MCF 10A (cell line): ENCODE measurements at places on chromosomes 5 and 9.

GRCh38 chr9:16871336-16872151 lies 1.1 kb upstream of the BNC2 start:
- no peaks in the 10 kb centered on the region for H3K36me3 ChIP-seq
- peak overlapping the region; percentile 39 for H3K27ac ChIP-seq
- no peaks in the 10 kb centered on the region for H3K27me3 ChIP-seq
- H3K4me1 ChIP-seq = peaks cover 5% of the 10 kb centered on the region
- peak overlapping the region; percentile 81 for H3K4me3 ChIP-seq

- H3K4me3 ChIP-seq = no peak overlapping the region
- H3K4me1 ChIP-seq = no peaks in the 10 kb centered on the region
- no peaks in the 10 kb centered on the region for H3K27me3 ChIP-seq
- no peak for DNase-seq
These were observed 62.0 kb downstream of the MTX3 start for GRCh38 chr5:79929095-79929494.

DNA sequence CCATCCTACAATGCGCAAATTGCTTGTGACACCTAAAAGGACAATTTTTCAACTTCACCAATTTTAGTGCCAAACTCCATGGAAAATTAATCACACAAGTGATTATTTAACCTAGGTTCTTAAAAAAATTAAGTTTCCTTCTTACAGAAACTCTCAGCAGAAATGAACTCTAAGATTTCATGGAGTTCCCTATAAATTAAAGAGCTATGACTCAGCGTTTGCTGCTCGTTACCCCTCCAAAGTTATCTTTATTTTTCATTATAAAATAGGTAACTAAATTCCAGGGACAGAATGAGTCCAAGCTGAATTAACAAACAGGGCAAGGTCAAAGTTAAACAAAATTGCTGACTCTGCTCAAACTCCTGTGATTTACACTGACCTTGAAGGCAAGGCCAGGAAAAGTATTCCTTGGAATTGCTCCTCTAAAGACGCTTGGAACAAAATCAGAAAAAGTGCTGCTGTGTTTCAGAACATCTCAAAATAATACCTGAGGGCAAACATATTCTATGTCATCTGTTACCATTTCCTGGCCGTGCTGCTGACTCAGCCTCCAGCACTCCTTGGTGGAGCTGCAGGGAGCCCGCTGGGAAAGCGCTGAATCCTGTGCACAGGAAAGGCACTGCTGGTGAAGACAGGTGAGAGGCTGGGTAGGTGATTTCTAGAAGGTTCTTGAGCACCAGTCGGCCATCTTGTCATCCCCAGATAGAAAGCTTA lies 2.5 kb upstream of the CMBL start:
- no peaks in the 10 kb centered on the region for H3K36me3 ChIP-seq
- peaks cover 40% of the 10 kb centered on the region for H3K4me1 ChIP-seq
- H3K27me3 ChIP-seq = no peaks in the 10 kb centered on the region
- H3K4me3 ChIP-seq = peak overlapping the region; percentile 36
- DNase-seq = peak; percentile 94
- H3K27ac ChIP-seq = peak overlapping the region; percentile 91

- H3K36me3 ChIP-seq = no peaks in the 10 kb centered on the region
- H3K27me3 ChIP-seq = no peaks in the 10 kb centered on the region
- H3K4me3 ChIP-seq = no peak overlapping the region
- no peak for DNase-seq
- H3K27ac ChIP-seq = no peak overlapping the region
These were observed 41.7 kb downstream of the SEMA6A start for GRCh38 chr5:116532762-116533525.

DNA sequence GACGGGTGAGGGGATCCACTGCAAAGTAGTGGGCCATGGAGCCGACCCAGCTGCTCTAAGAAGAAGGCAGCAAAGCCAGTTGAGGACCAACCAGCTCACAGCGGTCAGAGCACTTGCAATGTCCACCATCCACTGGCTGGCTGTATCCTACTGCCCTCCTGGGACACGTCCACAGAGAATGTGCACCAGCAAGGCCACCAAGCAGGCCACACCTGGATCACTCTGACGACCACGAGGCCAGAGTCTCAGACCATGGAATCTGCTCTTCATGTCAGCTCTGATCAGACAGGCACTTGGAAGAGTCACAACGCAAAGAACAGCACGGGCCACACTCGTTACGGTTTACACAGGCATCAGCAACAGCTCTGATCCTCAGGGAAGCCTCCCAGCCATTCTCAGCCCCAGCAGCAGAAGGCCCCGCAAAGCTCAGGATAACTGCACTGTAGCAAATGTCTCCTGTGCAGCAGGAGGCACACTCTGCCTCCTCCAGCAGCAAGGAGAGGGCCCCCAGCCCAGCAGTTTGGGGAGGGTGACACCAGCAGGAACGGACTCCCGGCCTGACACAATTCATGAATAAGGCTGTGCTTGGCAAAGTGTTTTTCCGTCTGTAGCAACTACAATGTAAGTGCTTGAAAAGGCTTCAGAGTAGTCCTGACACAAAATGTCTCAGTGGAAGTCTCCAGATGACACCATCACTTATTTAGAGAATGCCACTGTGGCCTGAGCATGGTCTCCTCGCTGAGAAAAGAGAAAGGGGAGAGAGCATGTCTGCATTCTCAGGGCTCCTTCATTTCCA lies 15.7 kb downstream of the SEMA4D start:
- H3K4me1 ChIP-seq = no peaks in the 10 kb centered on the region
- H3K4me3 ChIP-seq = no peak overlapping the region
- H3K27ac ChIP-seq = no peak overlapping the region
- H3K27me3 ChIP-seq = no peaks in the 10 kb centered on the region
- no peak for DNase-seq

DNA sequence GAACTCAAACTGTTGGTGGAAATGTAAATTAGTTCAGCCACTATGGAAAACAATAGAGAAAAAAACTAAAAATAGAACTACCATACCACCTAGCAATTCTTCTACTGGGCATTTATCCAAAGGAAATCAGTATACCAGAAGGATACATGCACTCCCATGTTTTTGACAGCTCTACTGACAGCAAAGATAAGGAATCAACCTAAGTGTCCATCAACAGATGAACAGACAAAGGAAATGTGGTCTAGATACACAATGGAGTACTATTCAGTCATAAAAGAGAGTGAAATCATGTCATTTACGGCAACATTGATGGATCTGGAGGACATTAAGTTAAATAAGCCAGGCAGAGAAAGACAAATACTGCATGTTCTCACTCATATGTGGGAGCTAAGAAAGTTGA lies 21.8 kb upstream of the C9orf40 start:
- DNase-seq = no peak
- H3K36me3 ChIP-seq = peaks cover 22% of the 10 kb centered on the region
- H3K4me1 ChIP-seq = no peaks in the 10 kb centered on the region
- no peak overlapping the region for H3K27ac ChIP-seq
- no peaks in the 10 kb centered on the region for H3K27me3 ChIP-seq

DNA sequence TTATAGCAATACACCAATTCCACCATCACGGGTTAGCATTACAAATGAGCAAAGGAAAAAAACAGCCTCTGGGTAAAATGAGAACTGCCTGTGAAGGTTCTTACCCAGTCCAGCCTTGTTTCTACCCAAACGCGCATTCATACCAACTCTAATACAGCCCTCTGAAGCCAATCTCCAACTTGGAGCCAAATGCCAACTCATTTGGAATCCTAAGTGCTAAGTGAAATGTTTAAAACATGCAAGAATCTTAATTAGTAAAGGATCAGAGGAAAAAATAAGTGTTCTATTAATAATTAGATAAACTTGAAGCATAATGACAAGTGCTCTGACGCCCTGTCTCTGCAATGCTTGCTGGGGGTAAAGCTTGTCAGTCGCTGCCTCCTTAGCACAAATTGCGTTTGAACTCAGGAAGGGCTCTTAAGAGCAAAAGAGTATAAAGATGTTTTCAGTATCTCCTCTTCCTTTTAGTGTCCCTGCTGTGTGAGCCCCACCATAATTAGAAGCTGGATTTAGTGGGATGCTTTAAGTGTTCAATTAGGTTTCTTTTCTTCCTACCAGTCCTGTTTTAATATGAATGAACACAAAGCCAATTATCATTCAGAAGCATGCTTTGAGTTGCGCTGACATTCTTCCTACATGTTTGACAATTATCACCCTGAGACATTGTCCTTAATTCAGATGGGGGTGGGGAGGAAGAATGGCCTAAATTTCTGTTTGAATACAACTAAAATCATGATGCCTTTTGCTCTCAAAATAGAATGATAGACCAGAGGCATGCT lies 537.6 kb downstream of the DTWD2 start:
- H3K27ac ChIP-seq = no peak overlapping the region
- H3K4me3 ChIP-seq = no peak overlapping the region

DNA sequence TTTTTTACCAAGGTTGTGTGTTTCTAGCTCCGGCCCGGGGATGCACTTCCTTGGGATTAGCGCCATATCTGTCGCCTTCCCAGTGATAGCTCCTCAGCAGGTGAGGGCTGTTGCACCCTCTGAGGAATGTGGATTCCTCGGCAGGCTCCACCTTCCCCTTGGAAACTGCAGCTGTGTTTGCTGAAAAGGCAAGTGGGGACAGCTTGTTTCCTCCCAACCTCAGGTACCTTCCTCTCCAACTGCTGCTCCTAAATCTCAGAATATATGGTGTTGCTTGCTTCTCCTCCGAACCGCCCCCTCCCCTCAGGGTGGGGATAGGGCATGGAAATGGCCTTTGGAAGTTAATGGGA lies 1.3 kb downstream of the SLC1A1 start:
- no peak for DNase-seq
- H3K27ac ChIP-seq = no peak overlapping the region
- H3K4me1 ChIP-seq = no peaks in the 10 kb centered on the region
- no peaks in the 10 kb centered on the region for H3K36me3 ChIP-seq

DNA sequence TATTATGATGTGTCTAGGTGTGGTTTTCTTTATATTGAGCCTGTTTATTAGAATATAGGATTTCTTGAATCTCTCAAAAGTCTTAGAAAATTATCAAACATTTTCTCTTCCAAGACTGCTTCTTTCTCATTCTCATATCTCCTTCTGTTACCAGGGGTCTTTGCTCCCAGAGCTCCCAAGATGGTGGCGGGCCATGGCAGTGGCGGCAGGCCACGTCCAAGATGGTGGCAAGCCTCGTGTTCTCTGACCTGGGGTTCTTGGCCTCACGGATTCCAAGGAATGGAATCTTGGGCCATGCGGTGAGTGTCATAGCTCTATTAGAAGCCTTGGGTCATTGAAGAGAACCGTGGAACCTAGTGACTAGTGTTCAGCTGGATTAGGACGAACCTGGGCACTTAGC lies 248.9 kb downstream of the SMARCA2 start:
- DNase-seq = no peak
- no peak overlapping the region for H3K27ac ChIP-seq
- peaks cover 8% of the 10 kb centered on the region for H3K4me1 ChIP-seq

DNA sequence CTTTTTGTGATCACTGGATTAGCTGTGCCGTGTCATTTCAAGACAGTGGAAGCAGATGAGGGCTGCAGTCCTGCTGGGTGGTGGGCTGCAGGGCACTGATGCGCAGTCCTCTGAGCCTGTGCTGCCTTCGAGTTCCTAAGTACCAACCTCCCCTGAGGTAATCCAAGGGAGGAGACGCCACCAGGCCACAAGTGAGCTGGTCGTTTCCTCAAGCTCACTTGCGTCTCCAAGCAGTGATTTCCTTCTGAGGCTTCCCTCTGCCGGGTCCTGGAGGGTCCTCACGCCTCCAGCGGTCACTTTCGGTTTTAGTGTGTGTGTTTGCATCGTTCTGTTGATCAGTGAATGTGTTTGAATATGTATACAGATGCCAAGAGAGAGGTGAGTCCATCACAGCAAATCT lies 115.7 kb downstream of the TRIO start:
- peaks cover 16% of the 10 kb centered on the region for H3K4me1 ChIP-seq
- no peaks in the 10 kb centered on the region for H3K27me3 ChIP-seq
- H3K36me3 ChIP-seq = peaks cover 4% of the 10 kb centered on the region
- DNase-seq = no peak
- H3K27ac ChIP-seq = no peak overlapping the region
- no peak overlapping the region for H3K4me3 ChIP-seq

DNA sequence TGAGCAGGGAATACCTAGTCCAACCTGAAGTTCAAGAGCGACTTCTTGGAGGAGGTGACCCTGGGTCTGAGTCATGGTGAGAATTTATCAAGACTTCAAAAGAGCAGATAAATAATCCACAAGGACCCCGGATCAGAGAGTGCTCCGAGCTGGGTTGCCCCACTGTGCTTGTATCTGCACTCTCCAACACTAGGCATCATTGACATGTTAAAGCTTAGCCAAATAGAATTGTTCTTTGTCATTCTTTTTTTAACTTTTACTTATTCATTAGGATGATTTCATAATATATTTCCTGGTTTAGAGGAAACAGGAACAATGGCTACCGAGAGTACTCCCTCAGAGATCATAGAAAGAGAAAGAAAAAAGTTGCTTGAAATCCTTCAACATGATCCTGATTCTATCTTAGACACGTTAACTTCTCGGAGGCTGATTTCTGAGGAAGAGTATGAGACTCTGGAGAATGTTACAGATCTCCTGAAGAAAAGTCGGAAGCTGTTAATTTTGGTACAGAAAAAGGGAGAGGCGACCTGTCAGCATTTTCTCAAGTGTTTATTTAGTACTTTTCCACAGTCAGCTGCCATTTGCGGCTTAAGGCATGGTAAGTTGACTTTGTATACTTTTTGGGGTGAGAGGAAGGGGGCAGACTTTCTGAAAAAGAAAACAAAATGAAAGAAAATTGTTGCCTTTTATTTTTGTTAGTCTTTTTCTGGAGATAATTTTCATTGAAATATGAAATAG lies at the start of gene CARD6:
TSS of gene CARD6 (plus strand) at position 300 of the 738 bp plus-strand sequence. CDS start at position 316, 16 bp downstream.
- peaks cover 15% of the 10 kb centered on the region for H3K4me1 ChIP-seq
- H3K4me3 ChIP-seq = peak within 1 kb of the TSS; percentile 80
- no peaks in the 10 kb centered on the region for H3K27me3 ChIP-seq
- peak; percentile 55 for DNase-seq
- peak within 1 kb of the TSS; percentile 94 for H3K27ac ChIP-seq

- no peaks in the 10 kb centered on the region for H3K36me3 ChIP-seq
- DNase-seq = no peak
- H3K4me3 ChIP-seq = no peak overlapping the region
- no peaks in the 10 kb centered on the region for H3K4me1 ChIP-seq
- no peaks in the 10 kb centered on the region for H3K27me3 ChIP-seq
These were observed 76.8 kb downstream of the RNF130 start for GRCh38 chr5:179994583-179995323.

GRCh38 chr5:65858316-65858715 lies 68.1 kb upstream of the ERBIN start:
- no peaks in the 10 kb centered on the region for H3K36me3 ChIP-seq
- DNase-seq = peak; percentile 73
- no peak overlapping the region for H3K4me3 ChIP-seq
- no peaks in the 10 kb centered on the region for H3K27me3 ChIP-seq
- H3K4me1 ChIP-seq = peaks cover 19% of the 10 kb centered on the region

- no peaks in the 10 kb centered on the region for H3K36me3 ChIP-seq
- H3K27ac ChIP-seq = peak overlapping the region; percentile 53
- no peaks in the 10 kb centered on the region for H3K27me3 ChIP-seq
- no peak overlapping the region for H3K4me3 ChIP-seq
These were observed 988.2 kb upstream of the ARRDC3 start for GRCh38 chr5:92371171-92371888.

- peaks cover 37% of the 10 kb centered on the region for H3K27me3 ChIP-seq
- DNase-seq = no peak
- H3K36me3 ChIP-seq = no peaks in the 10 kb centered on the region
- no peak overlapping the region for H3K4me3 ChIP-seq
- no peak overlapping the region for H3K27ac ChIP-seq
These were observed 34.1 kb upstream of the FIBCD1 start for GRCh38 chr9:130972957-130973685.
